ENCODE measurements at places on chromosomes 12 and 14. TPM values are rescaled to one million over a fixed set of nuclear protein-coding genes. Genes with fewer than 3 reads are reported as not detected.
A peak's percentile ranks its signal among the peaks of the same experiment; 100 is the strongest.

DNA sequence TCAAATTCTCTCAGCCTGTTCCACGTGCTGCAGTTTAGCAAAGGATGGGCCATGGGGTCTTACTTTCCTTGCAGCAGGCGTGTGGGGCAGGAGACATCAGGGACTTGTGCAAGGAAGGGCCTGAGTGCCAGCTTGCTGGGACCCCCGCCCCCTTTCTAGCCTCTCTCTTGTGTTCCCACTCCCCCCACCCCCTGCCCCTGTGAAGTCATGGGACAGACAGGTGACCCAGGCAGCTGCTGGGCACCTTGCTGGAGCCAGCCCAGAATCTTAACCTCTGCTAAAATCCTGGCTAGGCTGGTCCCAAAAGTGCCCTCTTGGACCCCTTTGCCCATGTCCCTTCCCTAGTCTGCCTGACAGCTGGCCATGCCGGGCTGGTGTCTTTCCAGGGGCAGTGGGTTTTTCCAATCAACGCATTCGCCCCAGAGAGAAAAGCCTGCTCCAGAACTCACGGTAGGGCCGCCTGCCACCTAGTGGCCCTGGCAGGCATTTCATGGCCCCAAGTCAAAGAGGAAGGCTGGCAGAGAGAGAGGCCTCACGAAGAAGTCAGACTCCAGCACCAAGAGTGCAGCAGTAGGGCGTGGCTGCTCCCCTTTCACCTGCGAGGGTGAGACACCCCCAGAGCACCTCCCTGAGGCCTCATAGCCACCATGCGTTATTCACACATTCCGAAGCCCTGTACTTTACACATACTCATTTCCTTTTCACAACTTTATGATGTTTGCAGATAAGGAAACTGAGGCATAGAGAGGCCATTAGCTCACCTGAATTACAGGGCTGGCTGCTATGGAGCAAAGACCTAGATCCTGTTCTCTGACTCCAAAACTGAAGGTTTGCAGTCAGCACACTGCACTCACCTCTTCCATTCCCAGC lies 67.4 kb downstream of the LGMN start:
- no peak overlapping the region for H3K4me3 ChIP-seq
- H3K27ac ChIP-seq: no peak overlapping the region
- no peaks in the 10 kb centered on the region for H3K27me3 ChIP-seq
- DNase-seq: peak; percentile 93
- H3K4me1 ChIP-seq: peaks cover 19% of the 10 kb centered on the region
- H3K36me3 ChIP-seq: no peaks in the 10 kb centered on the region

DNA sequence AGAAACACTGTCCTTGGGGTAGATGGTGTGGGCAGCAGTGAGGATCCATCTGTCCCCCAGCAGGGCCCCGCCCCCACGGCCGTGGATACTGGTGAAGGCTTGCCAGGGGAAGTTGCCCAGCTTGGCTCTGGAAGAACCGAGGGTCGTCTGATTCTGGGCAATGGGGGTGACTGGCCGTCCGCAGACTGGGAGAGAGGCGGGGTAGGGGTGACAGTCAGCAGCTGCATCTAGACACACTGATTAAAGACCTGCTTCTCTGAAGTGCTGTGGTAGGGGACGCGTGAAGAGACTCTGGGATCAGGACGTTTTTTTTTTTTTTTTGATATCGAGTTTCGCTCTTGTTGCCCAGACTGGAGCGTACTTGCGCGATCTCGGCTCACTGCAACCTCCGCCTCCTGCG lies 4.7 kb upstream of the C1R start:
- DNase-seq: no peak
- H3K36me3 ChIP-seq: peaks cover 9% of the 10 kb centered on the region
- H3K27ac ChIP-seq: no peak overlapping the region
- no peaks in the 10 kb centered on the region for H3K27me3 ChIP-seq
- H3K4me3 ChIP-seq: no peak overlapping the region

- no peaks in the 10 kb centered on the region for H3K27me3 ChIP-seq
- no peaks in the 10 kb centered on the region for H3K4me1 ChIP-seq
- no peak for DNase-seq
- H3K36me3 ChIP-seq: no peaks in the 10 kb centered on the region
- no peak overlapping the region for H3K27ac ChIP-seq
Observed at GRCh38 chr12:41045509-41045908, 142.6 kb upstream of the PDZRN4 start.

GRCh38 chr12:96194576-96194889 lies 358 bp downstream of the ELK3 start:
- peaks cover 2% of the 10 kb centered on the region for H3K27me3 ChIP-seq
- H3K36me3 ChIP-seq: no peaks in the 10 kb centered on the region
- H3K27ac ChIP-seq: no peak overlapping the region
- DNase-seq: no peak
- H3K4me3 ChIP-seq: peak overlapping the region; percentile 85

GRCh38 chr12:130424858-130425697 lies 87.4 kb downstream of the PIWIL1 start:
- no peaks in the 10 kb centered on the region for H3K27me3 ChIP-seq
- H3K4me3 ChIP-seq: no peak overlapping the region
- no peaks in the 10 kb centered on the region for H3K4me1 ChIP-seq
- DNase-seq: no peak
- no peaks in the 10 kb centered on the region for H3K36me3 ChIP-seq

GRCh38 chr14:30748343-30748742 lies 126.0 kb upstream of the COCH start:
- no peak overlapping the region for H3K4me3 ChIP-seq
- H3K27ac ChIP-seq: no peak overlapping the region
- DNase-seq: no peak

GRCh38 chr14:67357969-67358354 lies 1.6 kb downstream of the ATP6V1D start:
- H3K27ac ChIP-seq: no peak overlapping the region
- no peak for DNase-seq
- no peaks in the 10 kb centered on the region for H3K27me3 ChIP-seq
- peak overlapping the region; percentile 78 for H3K4me3 ChIP-seq
- H3K4me1 ChIP-seq: peaks cover 47% of the 10 kb centered on the region
- peaks cover 16% of the 10 kb centered on the region for H3K36me3 ChIP-seq

DNA sequence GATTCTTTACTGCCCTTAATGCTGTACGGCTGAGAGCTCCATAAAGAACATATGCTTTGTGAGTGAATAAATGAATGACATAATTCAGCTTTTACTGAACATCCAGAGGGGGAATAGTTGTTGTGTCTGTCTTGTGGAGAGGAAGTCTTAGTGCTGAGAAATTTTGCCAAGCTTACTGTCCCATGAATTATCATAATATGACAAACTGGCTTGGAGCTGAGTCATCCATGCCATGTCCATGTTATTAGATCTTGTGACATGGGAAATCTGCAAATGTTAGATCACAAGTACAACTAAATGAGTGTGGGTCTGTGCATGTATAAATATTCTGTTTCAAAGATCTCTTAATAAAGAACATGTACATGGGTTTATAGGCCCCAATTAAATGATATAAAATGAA lies 350.4 kb downstream of the BMP4 start:
- H3K4me1 ChIP-seq: peaks cover 22% of the 10 kb centered on the region
- H3K27ac ChIP-seq: no peak overlapping the region
- no peaks in the 10 kb centered on the region for H3K27me3 ChIP-seq
- H3K4me3 ChIP-seq: no peak overlapping the region
- no peak for DNase-seq

DNA sequence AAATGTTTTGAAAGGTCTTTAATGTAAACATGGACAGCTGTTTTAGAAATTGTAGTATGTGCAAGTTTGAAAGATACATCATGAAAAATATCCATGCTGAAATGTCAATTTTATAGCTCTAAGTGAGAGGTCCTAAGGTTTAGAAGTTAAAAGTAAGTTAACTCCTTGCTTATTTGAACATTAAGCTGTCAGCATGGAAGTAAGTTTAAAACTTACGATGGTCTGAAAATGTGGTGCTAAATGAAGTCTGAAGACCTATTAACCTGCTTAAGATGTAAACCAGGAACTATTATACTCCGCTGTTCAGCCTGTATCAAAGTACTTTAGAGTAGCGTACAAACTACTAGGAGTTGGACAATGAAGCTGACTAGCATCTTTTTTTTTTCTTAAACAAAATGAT lies 1082.4 kb downstream of the TMTC2 start:
- no peak overlapping the region for H3K4me3 ChIP-seq
- H3K36me3 ChIP-seq: no peaks in the 10 kb centered on the region
- no peak overlapping the region for H3K27ac ChIP-seq

- no peak overlapping the region for H3K4me3 ChIP-seq
- H3K27ac ChIP-seq: no peak overlapping the region
- no peaks in the 10 kb centered on the region for H3K4me1 ChIP-seq
- no peaks in the 10 kb centered on the region for H3K27me3 ChIP-seq
Observed at GRCh38 chr12:107411792-107412535, 273.6 kb upstream of the PWP1 start.

GRCh38 chr14:29462772-29463171 lies 464.9 kb downstream of the PRKD1 start:
- DNase-seq: no peak
- no peak overlapping the region for H3K27ac ChIP-seq
- H3K4me1 ChIP-seq: no peaks in the 10 kb centered on the region
- H3K27me3 ChIP-seq: no peaks in the 10 kb centered on the region

DNA sequence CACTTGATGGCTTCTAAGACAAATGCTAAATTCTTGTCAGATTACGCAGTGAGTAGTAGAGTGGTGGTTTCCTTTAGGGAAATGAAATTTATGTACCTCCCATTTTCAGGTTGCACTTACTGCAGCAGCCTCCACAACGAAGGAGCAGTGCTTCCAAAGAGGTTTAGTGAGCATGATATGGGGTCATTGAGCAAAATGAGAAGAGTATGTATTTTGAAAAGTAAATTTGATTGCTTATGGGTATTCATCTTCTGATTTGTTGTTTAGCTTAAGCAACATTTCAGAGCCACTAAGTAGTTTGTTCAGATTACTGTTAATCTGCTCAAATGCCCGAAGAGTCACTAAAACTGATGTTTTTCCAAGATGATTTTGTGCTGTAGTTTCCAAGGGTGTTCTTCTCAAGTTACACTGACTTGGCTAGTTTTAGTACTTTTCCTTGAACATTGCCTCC lies 493.6 kb downstream of the PCNX1 start:
- no peaks in the 10 kb centered on the region for H3K36me3 ChIP-seq
- no peaks in the 10 kb centered on the region for H3K27me3 ChIP-seq
- H3K27ac ChIP-seq: no peak overlapping the region
- no peak for DNase-seq
- H3K4me1 ChIP-seq: no peaks in the 10 kb centered on the region

- H3K27ac ChIP-seq: no peak overlapping the region
- no peaks in the 10 kb centered on the region for H3K36me3 ChIP-seq
- no peak overlapping the region for H3K4me3 ChIP-seq
Observed at GRCh38 chr14:90521084-90521929, 124.5 kb downstream of the CALM1 start.

GRCh38 chr14:72614365-72614764 lies 279.5 kb downstream of the DPF3 start:
- H3K27ac ChIP-seq: no peak overlapping the region
- H3K36me3 ChIP-seq: no peaks in the 10 kb centered on the region
- H3K27me3 ChIP-seq: no peaks in the 10 kb centered on the region
- H3K4me1 ChIP-seq: no peaks in the 10 kb centered on the region
- DNase-seq: no peak

DNA sequence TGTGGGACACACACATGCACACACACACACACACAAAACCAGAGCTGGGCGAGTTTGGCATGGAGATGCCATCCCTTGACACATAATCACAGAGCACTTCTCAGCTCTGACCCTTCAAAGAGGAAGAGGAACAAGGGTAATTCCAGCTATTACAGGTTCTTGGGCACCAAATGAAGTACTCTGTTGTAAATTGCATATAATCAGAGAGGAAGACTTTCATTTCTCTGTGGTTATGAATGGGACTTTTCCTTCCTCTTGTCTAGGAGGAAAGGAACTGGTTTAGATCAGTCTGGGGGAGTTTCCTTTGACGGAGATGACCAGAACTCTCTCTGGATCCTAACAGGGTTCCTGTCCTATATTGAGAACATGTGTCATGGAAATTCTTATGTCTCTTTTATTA lies 26.4 kb upstream of the FGF6 start:
- H3K27me3 ChIP-seq: no peaks in the 10 kb centered on the region
- no peak for DNase-seq
- H3K36me3 ChIP-seq: no peaks in the 10 kb centered on the region
- H3K27ac ChIP-seq: no peak overlapping the region

- no peak for DNase-seq
- H3K27me3 ChIP-seq: no peaks in the 10 kb centered on the region
- peaks cover 22% of the 10 kb centered on the region for H3K4me1 ChIP-seq
- H3K4me3 ChIP-seq: no peak overlapping the region
Observed at GRCh38 chr14:76950055-76951020, 78.2 kb downstream of the IRF2BPL start.

GRCh38 chr14:92236243-92236900 lies 86.6 kb upstream of the SLC24A4 start:
- no peak overlapping the region for H3K4me3 ChIP-seq
- DNase-seq: no peak
- 0 out of 2 replicates have a peak, but pooled peaks cover 3% of the 10 kb centered on the region for H3K27me3 ChIP-seq
- no peaks in the 10 kb centered on the region for H3K36me3 ChIP-seq
- no peak overlapping the region for H3K27ac ChIP-seq

DNA sequence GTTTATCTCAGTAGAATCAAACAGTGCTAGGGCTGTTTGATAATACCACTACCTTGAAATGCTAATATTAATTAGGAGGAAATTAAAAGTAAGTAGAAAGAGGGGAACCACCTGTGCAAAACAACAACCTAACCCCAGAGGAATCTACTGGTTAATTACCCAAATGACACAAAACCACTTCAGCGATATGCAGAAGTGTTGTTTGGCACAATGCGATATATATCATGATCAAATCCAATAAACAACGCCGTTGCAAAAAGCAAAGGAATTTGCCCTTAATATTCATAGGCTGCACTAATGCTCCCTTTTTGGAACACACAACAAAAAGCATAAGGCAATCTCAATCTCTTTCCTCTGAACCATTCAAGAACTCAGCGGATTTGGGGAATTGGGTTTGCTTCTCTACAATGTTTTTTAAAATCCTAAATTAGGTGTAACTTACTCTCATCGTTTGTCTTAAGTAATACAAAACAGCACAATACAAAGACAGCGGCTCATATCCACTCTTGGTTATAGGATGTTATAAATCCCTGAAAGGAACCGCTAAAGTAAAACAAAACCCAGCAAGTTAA lies 1.5 kb downstream of the MAP4K5 start:
- H3K27me3 ChIP-seq: no peaks in the 10 kb centered on the region
- peaks cover 9% of the 10 kb centered on the region for H3K36me3 ChIP-seq
- DNase-seq: peak; percentile 55
- peak overlapping the region; percentile 70 for H3K4me3 ChIP-seq
- H3K27ac ChIP-seq: peak overlapping the region; percentile 48
- H3K4me1 ChIP-seq: peaks cover 49% of the 10 kb centered on the region

GRCh38 chr14:64612971-64613666 lies 63.4 kb downstream of the PPP1R36 start:
- H3K27ac ChIP-seq: no peak overlapping the region
- H3K27me3 ChIP-seq: no peaks in the 10 kb centered on the region
- no peaks in the 10 kb centered on the region for H3K36me3 ChIP-seq

- DNase-seq: no peak
- H3K27ac ChIP-seq: no peak overlapping the region
- H3K27me3 ChIP-seq: no peaks in the 10 kb centered on the region
- no peaks in the 10 kb centered on the region for H3K4me1 ChIP-seq
- H3K4me3 ChIP-seq: no peak overlapping the region
Observed at GRCh38 chr12:7512553-7512952, 9.0 kb upstream of the CD163 start.

Gene NOS1
- not detected for total RNA-seq

Gene TAS2R50
- total RNA-seq: 12.0 TPM

Gene SOAT2
- total RNA-seq: not detected

Gene KIF5A
- total RNA-seq: 21.5 TPM

Gene KRT79
- total RNA-seq: not detected

Gene CCDC177
- total RNA-seq: not detected

Gene IPO4
- total RNA-seq: 118 TPM

Gene THTPA
- 57.5 TPM for total RNA-seq

Gene PLXNC1
- 11.9 TPM for total RNA-seq

Gene C12orf60
- total RNA-seq: 0.69 TPM

Gene AMDHD1
- 0.29 TPM for total RNA-seq

Gene TC2N
- not detected for total RNA-seq

Gene GALNT9
- not detected for total RNA-seq
